Activated CD8-positive, alpha-beta memory T cell treated with anti-CD3 and anti-CD28 coated beads, Interleukin-2, amount 50 U/mL, for 48 hours (primary cell): ENCODE measurements at places on chromosomes 4 and X.

- DNase-seq = no peak
Observed at GRCh38 chr4:3406431-3406830, 35.3 kb upstream of the HGFAC start.

DNA sequence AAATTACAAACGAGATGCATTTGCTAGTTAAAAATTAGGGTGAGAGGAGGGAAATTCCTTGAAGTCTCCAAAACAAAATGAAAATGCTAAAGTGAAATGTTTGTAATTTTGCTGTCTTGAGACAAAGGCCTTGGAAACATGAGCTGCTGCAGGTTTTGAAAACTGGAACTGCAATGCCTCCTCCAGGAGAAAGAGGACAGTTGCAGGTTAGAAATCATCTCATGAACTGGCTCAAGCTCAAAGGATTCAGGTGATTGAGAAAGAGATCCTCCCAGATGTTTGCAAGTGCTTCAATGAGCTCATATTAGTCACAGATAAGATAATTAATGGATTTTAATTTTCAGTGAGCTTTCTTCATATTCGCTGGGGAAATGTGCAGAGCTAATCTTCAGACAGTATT, 32.4 kb downstream of the SMPX start:
- no peak for DNase-seq

GRCh38 chrX:49282647-49283011, 13.0 kb downstream of the PPP1R3F start:
- no peak for DNase-seq

- DNase-seq = no peak
Observed at GRCh38 chr4:37803348-37803973, 23.0 kb upstream of the PGM2 start.

- peak; percentile 54 for DNase-seq
Observed at GRCh38 chrX:39688576-39689375, 409.0 kb downstream of the BCOR start.

DNA sequence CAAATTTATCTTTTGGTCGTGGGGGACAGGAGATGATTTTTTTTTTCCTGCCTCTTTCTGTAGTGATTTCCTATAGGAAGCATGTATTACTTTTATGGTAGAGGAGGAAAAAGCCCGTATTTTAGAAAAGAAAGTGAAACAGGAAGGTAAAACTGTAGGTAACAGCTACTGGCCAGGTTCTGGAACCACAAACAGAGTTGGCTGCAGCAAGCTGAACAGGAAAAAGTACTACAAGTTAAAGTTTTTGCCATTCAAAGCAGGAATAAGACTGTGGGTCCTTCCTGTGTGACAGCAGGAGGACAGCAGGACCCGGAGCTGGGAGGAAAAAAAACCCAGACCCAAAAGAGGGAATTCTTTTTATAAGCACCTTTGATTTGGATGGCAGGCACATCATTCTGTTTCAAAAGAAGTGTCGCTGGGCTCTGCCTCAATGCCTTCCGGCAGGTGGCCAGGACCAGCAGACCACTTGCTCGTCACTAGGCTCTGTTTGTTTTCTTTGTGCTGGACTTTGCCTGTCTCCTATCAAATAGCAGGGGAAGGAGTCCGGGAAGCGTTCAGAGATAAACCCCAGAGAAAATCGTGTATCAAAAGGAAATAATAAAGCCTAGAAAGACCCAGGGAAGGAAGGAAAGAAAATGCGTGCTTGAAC, 277.9 kb downstream of the ADGRA3 start:
- DNase-seq = no peak

GRCh38 chr4:123744664-123745290, 348.2 kb downstream of the SPRY1 start:
- DNase-seq = no peak

DNA sequence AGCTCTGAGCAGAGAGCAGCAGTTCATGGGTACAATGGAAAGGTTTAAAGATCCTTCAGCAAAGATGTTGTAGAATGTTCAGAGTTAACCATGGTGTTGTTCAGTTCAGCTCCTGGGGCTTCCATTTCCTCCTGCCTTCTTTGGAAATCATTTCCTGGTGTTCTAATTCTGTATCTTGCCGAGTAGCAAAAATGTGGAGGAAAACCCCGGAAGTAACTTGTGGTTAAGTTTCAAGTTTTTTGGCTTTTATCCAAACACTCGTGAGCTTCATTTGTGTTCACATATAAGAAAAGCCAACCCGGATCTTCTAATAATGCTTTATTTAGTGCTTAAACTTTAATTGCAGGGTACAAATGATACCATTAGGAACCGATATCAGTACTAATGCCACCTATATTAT, 33.6 kb upstream of the ARX start:
- DNase-seq = no peak

- no peak for DNase-seq
Observed at GRCh38 chrX:9940421-9940820, 26.7 kb upstream of the CLDN34 start.

DNA sequence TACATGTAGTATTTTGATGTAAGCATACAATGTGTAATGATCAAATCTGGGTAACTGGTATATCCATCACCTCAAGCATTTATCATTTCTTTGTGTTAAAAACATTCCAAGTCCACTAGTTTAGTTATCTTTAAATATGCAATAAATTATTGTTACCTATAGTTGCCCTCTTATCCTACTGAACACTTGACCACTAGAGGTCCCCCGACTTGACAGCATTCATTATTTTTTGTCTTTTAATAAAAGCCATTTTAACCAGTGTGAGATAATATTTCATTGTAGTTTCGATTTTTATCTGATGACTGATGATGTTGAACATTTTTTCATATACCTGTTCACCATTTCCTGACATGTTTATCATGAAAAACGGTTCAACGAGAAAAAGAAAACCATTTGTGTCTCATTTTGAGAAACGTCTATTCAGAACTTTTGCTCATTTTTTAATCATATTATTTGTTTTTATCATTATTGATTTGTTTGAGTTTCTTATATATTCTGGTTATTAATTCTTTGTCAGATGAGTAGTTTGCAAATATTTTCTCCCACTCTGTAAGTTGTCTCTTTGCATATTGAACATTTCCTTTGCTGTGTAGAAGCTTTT, 199.0 kb upstream of the CXXC4 start:
- DNase-seq = no peak

- DNase-seq = peak; percentile 57
Observed at GRCh38 chr4:78056265-78057129, 626 bp upstream of the FRAS1 start.

DNA sequence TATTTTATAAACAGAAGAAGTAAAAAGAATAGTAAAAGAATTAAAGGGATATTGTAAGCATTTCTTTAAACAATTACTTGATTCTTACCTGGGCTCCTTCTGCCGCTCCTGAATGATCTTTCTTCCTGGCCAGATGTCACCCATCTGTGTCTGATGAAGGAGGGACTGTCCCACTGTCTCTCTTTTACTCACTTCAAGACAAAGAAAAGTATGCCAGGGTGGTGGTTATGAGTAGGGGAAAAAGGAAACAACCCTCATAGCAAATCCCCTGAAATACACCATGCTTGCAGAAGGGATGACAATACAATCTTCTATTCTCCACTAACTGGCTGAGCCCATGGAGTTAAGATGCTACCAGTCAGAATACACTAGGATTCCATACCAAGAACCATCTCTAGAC, 31.1 kb downstream of the SYTL4 start:
- DNase-seq = no peak

- DNase-seq = no peak
Observed at GRCh38 chr4:114286262-114286810, 306.9 kb upstream of the ARSJ start.
